Stimulated activated CD8-positive, alpha-beta memory T cell treated with anti-CD3 and anti-CD28 coated beads, Interleukin-15, amount 100 ng/mL, for 48 hours (primary cell): ENCODE measurements at places on chromosomes 12 and 14.
A peak's percentile ranks its signal among the peaks of the same experiment; 100 is the strongest.

GRCh38 chr12:76563061-76563460, 3.5 kb upstream of the OSBPL8 start:
- DNase-seq, result no peak

- no peak for DNase-seq
Measured at GRCh38 chr14:91146661-91147060, 32.8 kb downstream of the DGLUCY start.

- DNase-seq, result peak; percentile 29
Measured at GRCh38 chr12:107515446-107515958, 170.1 kb upstream of the PWP1 start.

- DNase-seq, result no peak
Measured at GRCh38 chr12:110039085-110039807, 9.1 kb downstream of the C12orf76 start.

DNA sequence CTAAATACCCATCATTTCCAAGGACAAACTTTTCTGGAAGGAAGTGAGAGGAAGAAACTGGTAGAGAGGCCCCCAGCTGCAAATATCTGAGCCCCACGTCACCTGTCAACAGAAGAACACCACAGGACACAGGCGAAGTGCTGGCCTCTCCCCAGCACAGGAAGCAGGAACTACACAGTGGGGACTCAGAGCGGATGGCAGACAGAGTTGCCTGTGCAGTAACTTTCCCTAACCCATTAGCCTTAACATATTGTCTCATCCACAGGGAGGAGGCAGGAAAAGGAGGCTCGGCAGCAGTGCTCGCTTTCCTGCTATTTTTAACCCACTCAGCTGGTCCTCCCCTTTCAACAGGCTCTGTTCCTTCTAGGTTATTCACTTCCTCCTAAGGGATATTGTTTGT, 111.5 kb upstream of the TMPO start:
- DNase-seq, result no peak
